ENCODE measurements at places on chromosomes 1 and 21. TPM values are rescaled to one million over a fixed set of nuclear protein-coding genes. Genes with fewer than 3 reads are reported as not detected.

The MYBPH gene
- not detected for total RNA-seq

The GJB4 gene
- not detected for total RNA-seq

DNA sequence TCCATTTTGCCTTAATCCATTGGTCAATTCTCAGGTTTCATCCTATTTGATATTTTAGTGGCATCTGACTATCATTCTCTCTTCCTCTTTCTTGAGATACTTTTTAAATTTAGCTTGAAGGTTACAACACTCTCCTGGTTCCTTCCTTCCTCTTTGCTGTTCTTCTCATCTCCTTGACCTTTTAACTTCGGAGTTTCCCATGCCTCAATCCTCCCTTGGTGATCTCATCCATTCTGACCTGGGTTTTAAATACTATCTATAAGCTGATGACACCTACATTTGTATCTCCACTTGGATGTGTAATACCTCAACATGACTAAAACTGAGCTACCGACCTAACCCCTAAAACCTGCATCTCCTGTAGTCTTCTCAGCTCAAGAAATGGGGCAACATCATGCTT lies 4.8 kb upstream of the ZNF687 start:
- no peak for DNase-seq

DNA sequence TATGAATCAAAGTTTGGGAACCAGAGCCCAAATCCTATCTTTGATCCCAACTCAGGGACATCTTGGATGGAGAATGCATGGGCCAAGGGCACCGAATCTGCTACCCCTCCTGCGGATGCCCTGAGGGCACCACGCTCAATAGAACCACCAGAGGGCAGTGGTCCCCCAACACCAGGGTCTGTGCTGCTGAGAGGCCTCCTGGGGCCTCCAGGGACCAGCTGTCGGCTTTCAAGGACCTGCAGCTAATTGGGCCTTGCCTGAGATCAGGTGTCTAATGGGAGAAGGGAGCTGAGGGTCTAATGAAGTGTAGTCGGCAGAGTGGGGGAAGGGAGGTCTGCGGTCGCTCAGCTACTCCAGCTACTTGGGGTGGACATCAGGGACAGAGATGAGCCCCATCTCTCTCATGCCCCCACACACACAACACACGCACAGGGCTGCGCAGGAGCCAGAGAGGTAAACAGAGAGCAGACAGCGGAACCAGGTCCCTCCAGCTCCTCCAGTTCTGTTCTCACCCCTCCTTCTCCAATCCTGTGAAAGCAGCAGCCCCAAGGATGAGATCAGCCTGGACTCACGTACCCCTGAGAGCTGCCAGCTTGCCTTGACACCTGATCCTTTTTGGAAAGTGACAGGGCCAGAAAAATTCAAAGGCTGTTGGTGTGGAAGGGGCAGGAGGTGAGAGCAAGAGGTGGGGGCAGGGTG lies 34.9 kb upstream of the PPP1R15B start:
- DNase-seq, result no peak

DNA sequence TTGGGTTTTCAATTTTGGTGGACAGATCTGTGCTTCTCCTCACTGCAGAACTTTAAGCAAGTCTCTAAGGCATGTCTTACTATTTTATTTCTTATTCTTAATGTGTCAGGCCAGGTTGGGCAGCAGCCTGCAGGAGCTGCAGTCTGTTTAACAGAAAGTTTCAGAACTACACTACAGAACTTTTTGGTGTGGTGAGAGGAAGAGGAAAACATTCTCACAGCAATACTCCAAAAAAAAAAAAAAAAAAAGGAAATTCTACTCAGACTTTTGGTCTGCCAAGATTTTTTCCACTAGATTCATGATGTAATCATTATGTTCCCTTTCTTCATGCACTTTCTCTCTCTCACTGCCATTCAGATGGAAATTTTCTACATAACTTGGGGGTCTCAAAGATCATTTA lies 255.2 kb downstream of the COL11A1 start:
- DNase-seq, result no peak

DNA sequence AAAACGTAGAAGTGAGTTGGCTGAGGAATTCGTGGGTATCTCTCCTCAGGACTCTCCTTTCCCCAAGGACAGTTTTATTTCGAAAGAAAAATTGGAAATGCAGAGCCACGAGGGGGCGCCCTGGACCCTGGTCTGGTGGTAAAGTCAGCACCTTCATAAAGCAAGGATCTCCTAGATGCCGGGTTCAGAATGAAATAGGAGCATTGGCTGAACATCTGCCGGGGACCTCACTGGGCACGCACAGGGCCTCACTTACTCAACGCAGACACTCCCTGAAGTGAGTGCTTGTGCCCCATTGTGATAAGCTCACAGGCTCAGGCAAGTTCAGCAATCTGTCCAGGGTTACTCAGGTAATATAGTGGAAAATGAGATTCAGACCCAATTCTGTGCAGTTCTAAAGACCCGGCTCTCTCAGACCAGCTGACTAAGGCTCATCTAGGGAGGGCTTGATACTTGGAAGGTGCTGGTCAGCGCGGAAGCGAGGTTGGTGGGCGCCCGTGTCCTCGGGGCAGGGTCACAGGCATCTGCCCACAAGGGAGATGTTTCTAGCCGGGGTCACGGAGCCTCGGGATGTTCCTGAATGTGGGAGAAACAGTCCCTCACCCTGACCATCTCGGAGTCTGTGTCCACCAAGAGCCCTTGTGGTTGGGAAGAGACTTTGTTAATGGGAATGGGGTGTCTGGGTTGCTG lies 55.7 kb upstream of the ETV3 start:
- no peak for DNase-seq

Data from pulmonary artery endothelial cell (primary cell).